ENCODE measurements at places on chromosomes 1 and 21.

GRCh38 chr1:240667351-240667750 lies 55.4 kb upstream of the GREM2 start:
- no peak for DNase-seq

DNA sequence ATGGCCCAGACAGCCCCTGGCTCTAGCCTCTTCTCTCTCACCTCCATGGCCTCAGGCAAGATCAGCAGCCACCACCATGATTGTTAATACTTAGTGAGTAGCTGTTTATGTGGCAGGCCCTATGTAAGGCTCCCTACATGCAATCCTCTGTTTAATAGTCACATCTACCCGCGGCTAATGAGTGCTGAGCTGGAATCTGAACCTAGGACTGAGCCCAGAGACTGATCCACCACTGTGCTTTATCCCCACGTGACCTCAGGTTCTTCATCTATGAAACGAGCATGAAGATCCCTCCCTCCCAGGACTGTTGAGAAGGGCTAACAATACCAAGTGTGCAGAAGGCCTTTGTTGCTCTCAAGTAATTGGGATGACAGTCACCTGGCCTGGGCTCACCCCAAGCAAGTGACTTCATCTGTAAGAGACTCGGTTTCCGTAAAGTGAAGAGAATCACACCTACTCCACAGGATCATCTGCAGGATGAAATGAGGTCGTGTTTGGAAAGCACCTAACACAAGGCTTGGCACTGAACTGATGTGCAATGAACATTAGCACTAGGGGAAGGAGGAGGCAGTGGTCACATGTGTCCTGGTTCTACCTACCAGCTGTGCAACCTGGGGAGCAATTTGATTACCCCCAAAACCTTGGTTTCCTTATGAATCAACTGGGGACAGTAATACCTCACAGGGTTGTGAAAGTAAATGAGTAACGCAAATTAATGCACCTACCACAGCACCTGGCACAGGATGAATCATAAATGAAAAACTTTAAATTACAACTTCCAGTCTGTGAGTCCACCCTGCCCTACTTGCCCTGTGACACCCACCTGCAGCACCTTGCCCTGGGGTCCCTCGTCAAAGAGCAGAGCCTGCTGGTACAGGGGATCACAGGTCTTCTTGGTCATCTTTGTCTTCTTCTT lies 37.2 kb downstream of the RIMS3 start:
- no peak for DNase-seq

DNA sequence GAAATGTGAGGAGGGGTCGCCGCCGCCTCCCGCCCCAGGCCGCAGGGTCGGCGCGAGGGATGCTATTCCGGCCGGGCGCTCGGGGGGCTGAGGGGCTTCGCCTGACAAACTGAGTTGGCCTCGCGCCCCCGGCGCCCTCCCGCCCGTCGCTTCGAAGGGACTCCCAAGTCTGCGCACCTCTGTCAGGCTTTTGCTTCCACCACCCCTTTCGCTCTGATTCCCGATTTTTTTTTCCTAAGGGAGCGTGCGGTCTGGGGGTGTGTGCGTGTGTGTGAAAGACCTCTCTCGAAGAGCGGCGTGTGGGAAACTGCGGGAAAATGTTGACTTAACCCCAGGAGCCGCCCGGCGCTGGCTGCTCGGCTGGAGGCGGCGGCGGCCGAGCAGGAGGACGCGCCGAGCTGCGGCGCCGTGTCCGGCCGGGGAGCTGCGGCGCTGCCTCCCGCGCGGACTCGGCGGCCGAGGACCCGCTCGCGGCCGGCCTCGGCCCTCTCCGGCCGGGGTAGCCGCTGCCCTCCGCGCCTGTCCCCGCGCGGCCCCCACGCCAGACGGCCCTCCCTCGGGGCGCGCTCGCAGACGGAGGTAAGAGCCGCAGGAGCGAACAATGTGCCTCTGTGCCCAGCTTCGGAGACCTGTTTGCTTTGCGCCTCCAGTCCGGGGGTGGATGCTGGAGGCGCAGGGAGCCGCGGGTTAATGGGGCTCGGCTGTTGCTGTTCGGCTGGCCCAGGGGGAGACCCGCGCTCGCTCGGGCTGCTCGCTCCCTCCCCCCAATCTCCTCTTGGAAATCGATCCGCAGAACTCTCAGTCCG lies 1.1 kb downstream of the ADGRL2 start:
- DNase-seq, result no peak

DNA sequence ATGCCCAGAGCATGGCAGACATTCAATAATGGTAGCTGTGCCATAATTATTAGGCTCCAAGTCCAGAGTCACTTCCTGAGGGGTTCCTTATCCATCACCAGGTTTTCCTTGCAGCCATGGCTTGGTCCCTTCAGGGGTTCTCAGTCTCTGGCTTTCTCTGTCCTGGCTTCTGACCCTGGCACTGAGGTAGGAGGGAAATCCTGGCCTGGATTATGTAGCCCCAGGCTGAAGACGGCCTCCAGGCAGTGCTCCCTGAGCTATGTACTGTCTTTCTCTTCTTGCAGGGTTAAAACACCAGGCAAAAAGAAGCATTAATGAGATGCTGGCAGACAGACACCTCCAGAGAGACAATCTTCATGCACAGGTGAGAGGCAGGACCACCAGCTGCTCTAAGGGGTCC lies 9.5 kb upstream of the PADI3 start:
- peak; percentile 54 for DNase-seq

GRCh38 chr1:212982430-212983152 lies 32.2 kb downstream of the VASH2 start:
- DNase-seq, result no peak

GRCh38 chr1:178323067-178323466 lies 173.7 kb downstream of the CLEC20A start:
- no peak for DNase-seq

- no peak for DNase-seq
These were observed 71.6 kb upstream of the RGS18 start for GRCh38 chr1:192086644-192087043.

- DNase-seq, result no peak
These were observed 15.0 kb upstream of the CDC42 start for GRCh38 chr1:22037520-22037919.

DNA sequence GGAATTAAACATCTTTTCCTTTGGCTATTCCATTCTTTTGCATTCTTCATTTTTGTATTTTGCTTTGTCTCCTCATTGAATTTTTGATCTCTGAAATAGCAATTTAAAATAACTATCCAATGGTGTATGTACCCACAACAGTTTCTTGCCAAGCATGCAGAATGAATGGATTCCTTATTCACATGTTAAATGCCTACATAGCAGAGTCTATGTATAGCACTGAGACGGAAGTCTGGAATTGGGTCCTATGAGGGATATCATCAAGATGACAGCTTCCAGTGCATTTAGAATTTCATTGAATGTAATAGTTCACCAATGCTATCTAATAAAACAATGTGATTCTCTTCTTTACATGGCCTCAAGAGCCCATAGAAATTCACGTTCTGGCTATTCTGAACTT lies 97.5 kb downstream of the MRPS6 start:
- DNase-seq, result no peak

- DNase-seq, result no peak
These were observed 110.8 kb upstream of the TENT5C start for GRCh38 chr1:117495068-117495467.

GRCh38 chr1:78712467-78713051 lies 62.9 kb downstream of the IFI44 start:
- no peak for DNase-seq

Data from SW 1271 (cell line).